ENCODE measurements at places on chromosomes 7 and 10. TPM values are rescaled to one million over a fixed set of nuclear protein-coding genes. Genes with fewer than 3 reads are reported as not detected.
A peak's percentile ranks its signal among the peaks of the same experiment; 100 is the strongest.

DNA sequence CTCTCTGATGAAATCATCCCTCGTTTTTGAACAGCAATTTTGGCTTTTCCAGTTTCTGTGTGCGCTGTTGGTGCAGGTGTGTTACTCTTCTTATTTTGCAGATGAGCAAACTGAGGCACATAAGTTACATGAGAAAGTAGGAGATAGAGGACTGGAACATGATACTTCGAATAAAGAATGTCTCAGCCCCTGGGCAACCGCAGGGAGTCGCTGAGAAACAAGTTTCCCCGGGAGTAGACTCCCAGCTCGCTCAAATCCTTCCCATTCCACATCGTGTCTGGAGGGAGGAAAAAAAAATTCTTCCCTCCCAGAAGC is 18.0 kb downstream of the MXI1 start:
- DNase-seq: no peak

DNA sequence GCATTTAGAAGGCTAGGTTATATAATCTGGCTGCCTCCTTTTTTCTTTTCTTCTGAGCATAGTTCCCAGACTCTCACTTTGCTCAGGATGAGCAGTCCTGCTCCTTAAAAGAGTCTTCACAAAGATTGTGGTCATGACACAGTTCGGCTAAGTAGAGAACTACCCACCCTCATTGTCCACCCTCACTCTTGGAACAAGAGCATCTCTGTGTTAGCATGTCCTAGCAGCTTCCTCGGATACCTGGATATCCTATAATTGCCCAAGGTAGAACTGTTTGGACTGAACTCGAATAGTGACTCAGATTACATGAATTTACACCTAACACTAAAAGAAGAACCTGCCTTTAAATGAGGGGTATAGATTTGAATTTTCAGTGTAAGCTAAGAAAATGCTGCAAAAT is 572.0 kb downstream of the SUGCT start:
- DNase-seq: no peak

- no peak for DNase-seq
These were observed 205.0 kb downstream of the DIP2C start for GRCh38 chr10:484441-484924.

DNA sequence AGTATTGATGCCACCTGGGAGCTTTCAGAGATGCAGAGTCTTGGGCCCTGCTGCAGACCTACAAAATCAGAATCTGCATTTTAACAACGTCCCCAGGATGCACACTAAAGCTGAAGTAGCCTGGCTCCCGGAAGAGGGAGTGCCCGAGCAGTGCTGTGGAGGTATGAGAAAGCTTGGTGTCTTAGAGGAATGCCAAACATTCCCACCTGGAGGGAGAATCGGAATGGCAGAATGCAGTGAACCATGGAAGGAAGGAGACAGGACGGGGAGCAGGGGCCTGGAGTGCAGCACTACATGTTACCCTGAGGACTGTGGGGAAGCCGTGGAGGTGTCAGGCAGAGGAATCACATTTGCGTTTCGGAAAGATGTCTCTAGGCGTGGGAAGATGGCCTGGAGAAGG is 90.9 kb downstream of the AOAH start:
- DNase-seq: no peak

DNA sequence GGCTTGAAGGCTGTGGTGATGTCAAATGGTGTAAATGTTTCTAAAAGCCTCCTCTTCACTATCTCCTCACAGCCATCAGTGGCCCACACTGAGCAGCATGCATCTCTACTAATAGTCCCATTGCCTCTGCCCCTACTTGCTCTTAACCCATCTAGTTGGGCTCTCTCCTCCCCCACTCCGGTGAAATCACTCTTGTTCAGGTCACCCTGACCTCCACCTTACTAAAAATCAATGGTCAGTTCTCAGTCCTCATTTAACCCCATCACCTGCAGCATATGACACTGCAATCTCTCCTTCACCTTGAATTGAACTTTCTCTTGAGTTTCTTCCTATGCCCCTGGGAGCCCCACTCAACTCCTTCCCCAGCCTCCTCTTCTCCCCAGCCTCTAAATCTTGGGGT is 355.1 kb upstream of the AOAH start:
- DNase-seq: no peak

DNA sequence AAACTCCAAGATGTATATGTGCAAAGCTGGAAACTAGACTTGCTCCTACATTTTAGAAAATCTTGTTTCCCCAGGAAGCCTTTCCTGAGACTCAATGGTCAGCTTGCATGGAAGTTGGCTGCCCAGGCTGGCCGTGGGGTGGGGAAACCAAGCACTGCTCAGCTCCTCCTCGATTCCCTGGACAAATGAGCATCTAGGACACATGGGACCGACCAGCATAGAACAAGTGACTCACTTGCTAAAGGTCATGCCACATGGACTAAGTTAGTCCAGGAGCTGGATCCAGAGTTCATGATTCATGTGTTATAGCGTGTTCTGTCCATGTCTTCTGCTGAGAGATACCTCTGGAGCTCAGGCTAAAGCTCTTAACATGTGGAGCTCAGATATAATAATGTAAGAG is 6.2 kb downstream of the FAM180A start:
- DNase-seq: no peak

DNA sequence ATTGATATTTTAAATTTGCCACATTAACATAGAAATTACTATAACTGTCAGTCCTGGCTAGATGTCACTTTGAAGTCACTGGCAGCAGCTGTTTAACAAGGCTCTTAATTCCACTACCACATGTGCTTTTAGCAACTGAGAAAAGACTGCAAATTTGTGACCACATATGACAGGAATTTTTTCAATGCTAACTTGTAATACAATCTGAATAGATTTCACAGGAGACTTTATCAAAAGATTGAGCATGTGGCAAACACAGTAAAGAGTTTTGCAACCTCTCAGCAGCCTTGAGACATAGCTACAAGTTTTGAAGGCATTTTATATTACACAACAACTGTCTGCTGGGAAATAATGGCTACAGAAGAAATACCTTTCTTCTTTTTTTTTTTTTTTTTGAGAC is 73.0 kb downstream of the MICU1 start:
- no peak for DNase-seq

- no peak for DNase-seq
These were observed 272.7 kb downstream of the HDAC9 start for GRCh38 chr7:18768256-18768655.

- DNase-seq: no peak
These were observed 192.0 kb downstream of the ZNF438 start for GRCh38 chr10:30839652-30840051.

DNA sequence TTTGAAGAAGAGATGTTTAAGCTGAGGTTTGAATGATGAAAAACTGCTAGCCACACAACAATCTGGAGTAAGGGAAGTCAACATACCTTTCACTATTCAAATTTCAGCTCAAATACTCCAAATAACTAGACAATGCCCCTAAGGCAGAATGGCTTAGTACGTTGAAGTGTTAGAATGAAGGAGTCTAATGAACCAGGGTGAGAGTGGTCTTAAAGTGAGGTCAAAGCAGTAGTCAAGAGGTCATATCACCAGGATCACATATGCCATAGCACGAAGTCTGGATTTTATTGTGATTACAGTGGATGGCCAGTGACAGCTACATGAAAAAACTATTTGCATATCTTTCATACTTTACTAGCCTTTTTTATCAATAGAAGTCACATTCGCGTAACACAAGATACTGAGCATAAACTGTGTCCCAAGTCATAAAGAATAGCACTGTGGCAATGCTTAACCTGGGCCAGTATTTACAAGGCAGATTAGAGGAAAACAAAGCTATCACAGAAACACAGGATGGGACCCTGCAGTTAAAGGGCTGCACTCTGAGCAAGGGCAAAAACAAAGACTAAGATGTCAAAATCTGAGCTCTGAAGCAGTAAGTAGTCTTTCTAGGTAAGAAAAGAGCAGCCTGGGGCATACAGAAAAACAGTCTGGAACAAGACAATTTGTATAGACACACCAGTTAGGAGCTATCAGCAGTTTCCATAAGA is 61.5 kb downstream of the HYCC1 start:
- no peak for DNase-seq

DNA sequence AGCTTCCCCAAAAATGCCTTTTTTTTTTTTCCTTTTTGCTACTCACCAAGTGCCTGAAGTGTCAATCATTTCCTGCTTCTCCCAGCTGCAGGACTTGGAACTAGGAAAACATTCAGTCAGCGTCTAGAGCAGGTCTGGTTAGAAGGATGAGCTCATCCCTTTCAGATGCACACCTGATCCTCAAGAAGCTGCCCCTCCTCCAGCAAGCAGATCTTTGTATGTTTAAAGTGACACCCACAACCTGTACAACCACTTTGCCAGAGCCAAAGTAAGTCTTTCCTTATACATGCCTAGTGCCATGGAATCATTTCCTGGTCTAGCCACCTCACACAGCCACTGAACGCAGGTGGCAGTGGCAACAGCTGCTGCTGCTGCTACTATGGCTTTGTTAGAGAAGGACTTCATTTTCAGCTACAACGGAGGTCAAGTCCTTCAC is 10.4 kb upstream of the USP54 start:
- no peak for DNase-seq

GRCh38 chr7:135620980-135621850 is 41.1 kb upstream of the STMP1 start:
- DNase-seq: peak; percentile 80

- DNase-seq: no peak
These were observed 20.5 kb downstream of the ZRANB1 start for GRCh38 chr10:124962421-124962820.

DNA sequence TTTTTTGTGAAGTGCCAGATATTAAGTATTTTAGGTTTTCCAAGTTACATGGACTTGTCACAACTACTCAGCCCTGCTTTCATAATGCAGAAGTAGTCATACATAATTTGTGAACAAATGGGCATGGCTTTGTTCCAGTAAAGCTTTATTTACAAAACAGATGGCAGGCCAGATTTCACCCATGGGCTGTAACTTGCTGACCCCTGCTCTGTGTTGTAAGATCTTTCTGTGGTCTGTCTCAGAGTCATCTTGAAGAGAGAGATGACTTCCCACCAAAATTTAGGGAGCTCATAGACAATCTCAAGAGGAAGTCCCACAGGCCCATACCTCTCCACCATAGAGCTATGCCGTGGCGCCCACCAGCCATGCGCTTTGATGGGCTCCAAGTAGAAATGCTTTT is 616.1 kb downstream of the LRMDA start:
- no peak for DNase-seq

GRCh38 chr7:142451817-142452216 is 194.0 kb upstream of the PRSS58 start:
- DNase-seq: no peak

- no peak for DNase-seq
These were observed 158.7 kb upstream of the LANCL2 start for GRCh38 chr7:55206235-55207029.

- peak; percentile 47 for DNase-seq
These were observed 423.4 kb downstream of the DNAJB6 start for GRCh38 chr7:157760004-157760730.

DNA sequence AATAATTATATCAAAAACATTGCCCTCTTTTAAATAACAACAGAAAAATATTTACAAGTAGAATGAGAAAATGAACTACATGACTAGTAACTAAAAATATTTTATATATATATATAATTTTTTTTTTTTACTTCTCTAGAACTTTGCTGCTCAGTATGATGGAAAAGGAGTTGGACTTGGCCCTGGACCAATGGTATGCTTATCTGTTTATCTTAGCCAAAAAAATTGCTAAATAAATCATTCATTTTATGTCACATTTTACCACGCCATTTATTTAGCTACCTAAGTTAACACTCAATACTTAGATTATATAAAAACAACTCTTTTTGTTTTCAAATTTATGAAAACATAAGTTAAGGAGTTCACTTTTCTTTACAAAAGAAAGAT is 6.7 kb downstream of the COL1A2 start:
- no peak for DNase-seq

DNA sequence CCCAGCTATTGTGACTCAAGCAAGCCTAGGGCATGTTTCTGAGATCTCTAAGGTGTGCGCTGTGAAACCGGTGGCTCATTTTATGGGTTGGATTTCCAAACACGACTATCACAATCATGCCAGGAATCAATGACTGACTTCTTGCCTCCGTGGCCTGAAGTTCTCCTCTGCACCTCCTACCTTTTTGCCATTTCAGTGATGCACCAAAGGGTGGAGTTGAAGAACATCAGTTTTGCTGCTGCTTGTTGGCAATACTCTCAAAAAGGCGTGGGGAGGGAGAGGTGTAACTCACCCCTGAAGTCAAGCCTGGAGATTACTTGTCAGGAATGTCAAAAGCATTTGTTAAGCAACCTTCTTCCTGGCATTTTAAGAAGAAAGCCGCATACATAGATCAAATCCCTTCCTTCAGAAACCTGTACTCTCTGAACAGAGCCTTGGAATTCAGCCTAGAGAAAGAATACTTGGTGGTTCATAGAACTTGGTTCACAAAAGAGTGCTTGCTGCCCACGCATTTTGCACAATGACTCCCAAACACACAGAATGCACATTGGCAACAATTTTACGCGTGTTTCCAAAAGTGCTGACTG is 41.0 kb downstream of the KIAA1217 start:
- DNase-seq: no peak

- peak; percentile 78 for DNase-seq
These were observed 92.1 kb upstream of the SAMD8 start for GRCh38 chr10:75019370-75019769.

GRCh38 chr10:103716206-103717160 is 138.9 kb downstream of the SH3PXD2A start:
- DNase-seq: no peak

- no peak for DNase-seq
These were observed 12.3 kb downstream of the STAMBPL1 start for GRCh38 chr10:88892222-88892967.

DNA sequence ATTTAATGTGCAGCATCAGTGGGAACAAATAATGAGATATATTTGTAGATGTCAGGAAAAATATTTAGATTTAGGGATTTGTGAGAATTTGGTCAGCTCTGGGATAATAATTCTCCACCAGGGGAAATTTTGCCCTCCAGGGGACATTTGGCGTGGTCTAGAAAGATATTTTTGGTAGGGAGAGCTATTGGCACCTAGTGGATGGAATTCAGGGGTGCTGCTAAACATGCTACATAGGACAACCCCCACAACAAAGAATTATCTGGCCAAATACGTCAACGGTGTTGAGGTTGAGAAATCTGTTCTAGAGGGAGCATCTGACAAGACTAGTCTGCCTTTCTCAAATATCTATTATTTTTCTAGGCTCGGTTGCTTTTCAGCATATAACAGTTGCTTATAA is 2.1 kb downstream of the ADK start:
- DNase-seq: no peak

- DNase-seq: no peak
These were observed 71.2 kb downstream of the BMPR1A start for GRCh38 chr10:86827639-86828038.

GRCh38 chr10:124916585-124917427 is 25.1 kb upstream of the ZRANB1 start:
- peak; percentile 98 for DNase-seq

Gene LIPM
- total RNA-seq: not detected

Gene PPIF
- 32.1 TPM for total RNA-seq

Gene TFAM
- total RNA-seq: 76.4 TPM

Gene RASA4
- total RNA-seq: 4.5 TPM

Gene NOLC1
- total RNA-seq: 37.6 TPM

Gene SEM1
- total RNA-seq: 45.8 TPM

Gene TMEM273
- total RNA-seq: 0.51 TPM

Gene COMMD3
- total RNA-seq: 37.5 TPM
